Spleen (tissue), 13 donors: ENCODE measurements at places on chromosomes 5 and 9.

- DNase-seq: no peak
These were observed 12.9 kb downstream of the PLEKHG4B start for GRCh38 chr5:104778-105296.

GRCh38 chr5:81202655-81203054 lies 30.5 kb upstream of the CKMT2 start:
- no peak for DNase-seq

- DNase-seq: no peak
These were observed 7.7 kb downstream of the CCNI2 start for GRCh38 chr5:132754947-132755346.

- DNase-seq: no peak
These were observed 69.6 kb upstream of the GGTA1 start for GRCh38 chr9:121569266-121569648.

DNA sequence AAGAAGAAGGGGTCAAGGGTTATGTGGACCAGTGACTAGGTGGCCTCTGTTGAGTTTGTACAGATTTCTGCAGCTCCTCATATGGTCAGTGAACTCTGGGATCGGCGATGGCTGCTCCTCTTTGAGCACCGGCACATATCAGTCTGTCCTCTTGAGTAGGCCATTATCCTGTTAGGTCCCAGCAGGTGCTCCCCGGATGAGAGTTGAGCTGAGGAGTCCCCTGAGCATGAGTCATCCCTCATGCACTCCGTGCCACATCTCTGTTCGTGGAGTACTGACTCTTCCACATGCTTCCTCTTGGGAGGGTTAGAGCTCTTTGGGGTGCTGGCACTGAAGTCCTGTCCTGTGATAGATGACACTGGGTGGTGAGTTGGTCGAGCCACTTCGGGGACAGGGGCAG lies 143.7 kb downstream of the PTTG1 start:
- no peak for DNase-seq

GRCh38 chr5:142191776-142192175 lies 83.2 kb downstream of the NDFIP1 start:
- no peak for DNase-seq

GRCh38 chr9:17068671-17069070 lies 66.2 kb upstream of the CNTLN start:
- DNase-seq: no peak

DNA sequence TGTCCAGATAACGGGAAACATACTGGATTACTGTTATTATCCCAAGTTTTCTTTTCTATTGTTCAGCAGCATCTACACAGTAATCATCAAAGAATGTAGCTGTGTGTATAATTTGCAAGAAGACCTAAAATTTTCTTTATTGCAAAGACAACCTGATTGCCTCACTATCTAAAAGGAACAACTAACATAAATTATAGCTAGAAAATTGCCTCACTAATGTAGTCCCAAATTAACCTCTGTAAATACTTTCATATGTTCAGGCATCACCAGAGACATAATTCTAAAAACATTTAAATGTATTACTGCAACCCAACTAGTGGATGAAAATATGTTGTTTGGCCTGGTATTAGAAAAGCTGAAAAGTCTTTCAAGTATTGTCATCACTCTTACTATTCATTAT lies 275.4 kb downstream of the CDH12 start:
- DNase-seq: no peak

DNA sequence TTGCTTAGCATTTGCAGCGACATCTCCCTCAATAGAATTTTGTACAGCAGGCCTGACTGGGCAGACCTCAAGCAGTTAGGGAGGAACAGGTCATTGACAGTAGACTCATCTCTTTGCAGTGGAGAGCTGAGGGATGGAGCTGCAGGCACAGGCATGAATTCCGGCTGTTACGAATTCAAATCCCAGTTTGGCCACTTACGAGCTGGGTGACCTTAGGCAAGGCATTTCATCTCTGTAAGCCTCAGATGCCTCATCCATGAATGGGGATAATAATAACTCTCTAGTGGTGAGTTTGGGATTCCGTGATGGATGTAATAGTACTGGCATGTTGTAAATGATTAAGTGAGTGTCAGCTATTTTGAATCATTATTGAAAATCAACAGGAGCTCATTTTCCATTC lies 195.3 kb downstream of the SEMA6A start:
- no peak for DNase-seq

- no peak for DNase-seq
These were observed 354.8 kb downstream of the TMEM232 start for GRCh38 chr5:110371725-110372041.

DNA sequence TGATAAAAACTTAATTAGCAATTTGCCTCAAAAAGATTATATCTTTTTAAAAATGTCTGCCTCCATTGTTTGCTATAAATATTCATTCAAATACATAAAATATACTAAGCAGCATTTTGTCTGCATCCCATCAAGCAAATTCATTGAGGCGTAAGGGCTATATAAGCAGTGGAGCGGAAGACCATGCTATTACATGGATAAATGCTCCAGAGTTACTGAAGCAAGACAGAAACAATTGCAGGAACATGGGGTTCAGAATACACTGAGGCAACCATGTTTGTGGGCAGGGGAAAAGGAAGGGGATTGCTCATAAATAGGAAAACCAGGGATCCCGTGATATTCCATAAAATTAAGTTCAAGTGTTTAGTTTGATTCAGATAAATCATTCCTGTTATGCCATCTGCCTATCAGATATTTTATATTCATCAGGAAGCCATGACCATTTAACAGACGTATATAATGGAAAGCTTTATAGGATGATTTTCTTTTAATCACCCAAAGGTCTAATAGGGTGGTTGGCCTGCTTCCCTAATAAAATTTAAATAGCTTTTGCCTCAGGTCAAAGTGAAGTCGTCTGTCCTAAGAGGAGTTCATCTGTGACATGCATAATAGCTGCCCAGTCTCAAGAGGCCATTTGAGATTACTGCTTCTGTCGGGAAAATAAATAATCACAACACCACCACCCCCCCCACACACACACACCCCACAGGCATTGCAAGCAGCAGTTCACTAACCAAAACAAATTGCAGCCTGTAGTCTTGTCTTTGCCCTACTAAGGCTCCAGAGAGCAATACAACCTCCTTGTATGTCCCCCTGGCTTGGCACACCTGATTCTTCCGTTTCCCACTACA lies 105.2 kb downstream of the RASEF start:
- no peak for DNase-seq

DNA sequence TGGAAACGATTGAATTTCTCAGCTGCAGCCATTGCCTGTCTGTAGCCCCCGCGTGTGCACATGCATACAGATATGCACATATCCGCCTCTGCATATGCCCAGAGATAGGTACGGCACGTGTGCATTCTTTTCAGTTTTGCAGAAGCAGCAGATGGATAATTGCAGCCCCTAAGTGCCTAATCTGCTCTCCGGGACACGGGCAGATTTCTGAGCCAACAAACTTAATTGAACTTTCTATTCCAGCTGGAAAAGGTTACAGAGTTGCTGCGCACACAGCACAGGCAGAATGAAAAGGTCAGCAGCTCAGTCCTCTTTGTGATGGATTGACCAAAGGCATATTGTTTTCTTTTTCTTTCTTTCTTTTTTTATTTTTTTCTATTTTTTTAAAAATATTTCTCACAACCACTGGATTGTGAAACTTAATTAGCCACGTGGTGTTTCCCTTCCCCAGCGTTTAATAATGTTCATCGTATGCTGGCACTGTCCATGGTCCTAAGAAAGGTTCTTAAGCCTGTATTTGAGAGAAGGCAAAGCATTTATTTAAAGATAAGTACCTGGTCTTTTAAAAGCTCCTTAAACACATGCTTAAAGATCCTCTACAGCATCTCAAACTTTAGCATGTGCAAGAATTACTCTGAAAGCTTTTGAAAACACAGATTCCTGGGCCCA lies 270.2 kb upstream of the BRINP1 start:
- no peak for DNase-seq

GRCh38 chr5:136113606-136114005 lies 19.0 kb upstream of the SMAD5 start:
- no peak for DNase-seq

DNA sequence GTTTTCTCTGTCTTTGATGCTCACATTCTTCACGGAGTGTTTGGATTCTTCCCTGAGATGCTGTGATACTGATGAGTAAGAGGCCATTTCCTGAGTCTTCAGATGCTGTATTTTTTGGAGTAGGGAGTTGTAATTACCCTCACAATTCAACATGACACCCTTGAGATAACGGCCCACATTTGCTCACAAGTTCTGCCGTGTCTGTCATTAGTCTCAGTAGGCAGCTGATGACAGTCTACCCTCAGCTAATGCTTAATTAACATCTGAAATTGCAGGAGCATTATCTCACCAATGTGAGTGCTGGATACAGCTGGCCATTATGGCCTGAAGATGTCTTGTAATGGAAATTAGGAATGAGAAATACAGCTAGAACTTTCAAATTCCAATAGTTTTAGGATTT lies 307.1 kb upstream of the ADCY2 start:
- no peak for DNase-seq

DNA sequence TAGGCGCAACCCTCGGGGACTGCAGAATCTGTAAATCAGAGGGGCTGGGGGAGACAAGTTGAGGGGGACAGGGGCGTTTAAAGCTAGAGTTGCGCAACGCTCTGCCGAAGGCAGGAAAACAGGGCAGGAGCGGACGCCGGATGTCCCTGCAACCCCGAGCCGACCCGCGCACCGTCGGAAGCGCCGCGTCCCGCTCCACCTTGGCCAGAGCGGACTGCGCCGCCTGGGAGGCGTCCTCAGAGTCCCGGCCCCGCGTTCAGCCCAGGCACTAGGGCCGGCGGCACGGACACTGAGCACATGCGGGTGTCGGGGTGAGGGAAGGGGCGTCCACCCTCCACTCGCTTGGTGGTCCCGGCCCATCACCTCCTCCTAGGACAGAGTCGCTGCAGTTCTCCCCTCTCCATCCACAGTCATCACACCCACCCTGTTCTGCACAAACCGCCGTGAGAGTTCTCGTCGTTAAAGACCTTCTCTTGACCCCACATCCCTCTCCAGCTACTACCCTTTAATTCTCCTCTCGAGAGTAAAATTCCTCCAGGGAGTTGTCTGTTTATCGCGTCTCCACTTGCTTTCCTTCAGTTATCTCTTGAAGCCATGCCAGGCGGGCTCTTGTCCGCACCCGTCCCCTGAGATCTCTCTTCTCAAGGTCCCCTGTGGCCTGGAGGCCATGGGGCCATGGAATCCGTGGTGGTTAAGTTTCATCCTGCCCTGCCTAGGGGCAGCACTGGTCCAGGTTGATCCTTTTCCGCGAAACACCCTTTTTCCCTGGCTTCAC lies 796 bp upstream of the PDLIM7 start:
- peak; percentile 92 for DNase-seq

DNA sequence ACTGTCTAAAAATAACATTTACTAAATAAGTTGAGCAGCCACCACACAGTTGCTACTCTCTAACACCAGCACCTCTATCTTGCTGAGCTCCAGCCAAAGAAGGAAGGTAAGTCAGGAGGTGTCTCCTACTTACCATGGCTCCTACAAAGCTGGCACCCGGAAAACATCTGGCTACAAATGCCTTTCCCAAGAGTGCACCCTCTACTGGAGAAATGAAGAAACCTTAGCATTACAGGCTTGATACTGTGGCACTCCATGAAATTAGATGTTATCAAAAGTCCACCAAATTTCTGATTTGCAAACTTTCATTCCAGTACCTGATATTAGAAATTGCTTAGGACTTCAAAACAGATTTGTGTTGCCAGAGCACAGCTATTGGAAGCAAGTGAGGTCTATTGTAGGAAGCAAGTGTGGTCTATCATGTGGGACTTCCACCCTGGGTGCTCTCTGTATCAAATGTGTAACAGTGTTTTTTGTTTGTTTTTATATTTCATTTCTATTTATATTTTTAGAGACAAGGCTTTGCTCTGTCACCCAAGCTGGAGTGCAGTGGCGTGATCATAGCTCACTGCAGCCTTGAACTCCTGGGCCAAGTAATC lies 25.7 kb upstream of the RFK start:
- DNase-seq: no peak

GRCh38 chr9:3215658-3216057 lies 310.1 kb downstream of the RFX3 start:
- DNase-seq: no peak
